ENCODE measurements at places on chromosomes 2 and 18.
A peak's percentile ranks its signal among the peaks of the same experiment; 100 is the strongest.

DNA sequence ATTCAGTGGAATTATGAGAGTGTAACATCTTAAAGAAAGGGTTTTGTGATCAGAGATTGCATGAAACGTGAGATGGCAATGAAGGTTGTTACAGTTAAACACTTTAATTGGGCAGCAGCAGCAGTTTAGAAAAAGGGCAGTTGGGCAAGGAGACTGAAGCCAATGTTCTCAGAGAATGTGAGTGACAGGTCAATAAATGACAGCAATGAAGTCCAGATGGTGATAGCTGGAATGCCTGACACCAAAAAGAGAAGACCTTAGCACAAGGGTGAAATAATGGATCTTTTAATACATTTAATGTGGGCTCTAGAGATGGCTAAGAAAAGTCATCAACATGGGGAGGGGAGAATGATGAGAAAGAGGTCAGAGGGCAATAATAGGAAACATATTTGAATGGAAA is 89.4 kb upstream of the CDH7 start:
- no peak for DNase-seq

DNA sequence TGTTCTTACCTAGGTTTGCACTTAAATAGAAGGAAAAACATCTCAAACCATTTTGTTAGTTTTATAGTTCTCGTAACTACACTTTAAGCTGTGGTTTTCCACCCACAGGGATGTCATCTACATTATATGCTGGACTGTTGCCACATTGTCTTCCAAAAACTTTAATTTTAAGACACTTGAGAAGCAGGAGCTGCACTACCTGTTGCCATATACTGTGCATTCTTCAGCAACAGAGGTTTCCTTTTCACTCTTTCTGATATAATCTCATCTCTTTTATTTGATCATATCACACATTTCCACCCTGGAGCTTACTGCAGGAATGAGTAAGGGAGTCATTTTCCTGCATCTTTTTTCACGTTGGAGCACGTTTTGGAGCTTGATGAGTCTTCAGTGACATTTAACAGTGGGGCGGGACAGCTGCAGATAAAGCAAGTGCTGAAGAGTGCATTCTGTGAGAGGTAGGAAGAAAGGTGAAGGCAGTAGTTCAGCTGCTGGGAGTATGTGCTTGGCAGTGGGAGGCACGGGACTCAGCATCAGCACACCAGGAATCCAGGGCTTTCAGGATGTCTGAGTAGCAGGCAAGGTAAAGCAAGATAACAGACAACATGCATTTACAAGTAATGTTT is 3.8 kb downstream of the LIMS1 start:
- no peak for DNase-seq

DNA sequence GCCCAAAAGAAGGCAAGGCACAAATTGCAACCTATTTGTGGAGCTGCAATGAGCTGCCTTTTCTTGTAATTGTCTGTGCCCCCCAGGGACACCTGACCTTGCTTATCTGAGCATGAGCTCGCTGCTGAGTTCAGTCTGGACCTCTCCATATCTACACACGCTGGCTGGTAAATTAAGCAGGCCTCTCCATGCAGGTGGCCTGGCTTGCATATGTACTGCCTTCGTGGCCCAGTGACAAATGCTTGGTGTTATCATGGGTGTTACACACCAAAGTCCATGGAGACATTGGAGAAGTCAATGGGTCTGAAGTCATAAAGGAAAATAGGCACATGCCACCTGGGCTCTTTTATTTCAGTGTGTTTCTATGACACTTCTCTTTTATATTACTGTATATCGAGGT is 121.2 kb downstream of the IRS1 start:
- DNase-seq, result no peak

- no peak for DNase-seq
Observed at GRCh38 chr18:78542204-78542603, 437.4 kb upstream of the SALL3 start.

DNA sequence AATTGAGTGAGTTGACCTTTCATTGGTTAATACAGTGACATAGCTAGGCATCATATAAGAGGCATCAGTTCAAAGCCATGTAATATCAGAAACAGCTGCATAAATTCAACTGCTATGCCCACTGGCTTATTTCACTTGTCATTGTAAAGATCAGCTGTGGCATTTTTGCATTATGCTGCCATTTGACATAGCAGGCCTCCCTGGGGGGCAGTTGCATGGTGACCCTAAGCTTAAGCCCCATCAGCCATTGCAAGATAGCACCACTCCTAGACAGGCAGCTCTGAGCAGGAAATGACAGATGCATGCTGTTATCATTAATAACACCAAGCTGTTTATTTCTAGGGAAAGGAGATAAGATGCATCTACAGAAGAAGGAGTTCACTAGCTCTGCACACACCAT is 233.4 kb upstream of the CNTNAP5 start:
- no peak for DNase-seq

GRCh38 chr2:260507-261161 is 3.2 kb downstream of the SH3YL1 start:
- no peak for DNase-seq

GRCh38 chr2:38244301-38244700 is 132.8 kb downstream of the ATL2 start:
- DNase-seq, result no peak

DNA sequence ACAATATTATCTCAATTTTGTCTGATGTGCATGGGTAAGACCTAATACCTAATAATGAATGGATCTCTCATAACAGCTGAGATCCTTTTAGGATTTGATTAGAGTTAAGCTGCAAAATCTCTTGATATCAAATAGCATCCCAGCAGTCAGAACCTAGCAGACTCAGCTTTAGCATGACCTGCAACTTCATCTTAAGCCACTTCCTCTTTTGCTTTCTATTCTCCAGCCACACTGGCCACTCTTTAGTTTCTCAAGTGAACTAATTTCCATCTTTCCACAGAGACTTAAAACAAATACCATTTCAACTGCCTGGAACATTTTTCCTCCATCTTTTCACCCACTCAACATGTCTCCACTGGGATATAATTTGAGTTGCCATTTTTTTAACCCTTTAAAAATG is 1251.6 kb upstream of the ZEB2 start:
- no peak for DNase-seq

DNA sequence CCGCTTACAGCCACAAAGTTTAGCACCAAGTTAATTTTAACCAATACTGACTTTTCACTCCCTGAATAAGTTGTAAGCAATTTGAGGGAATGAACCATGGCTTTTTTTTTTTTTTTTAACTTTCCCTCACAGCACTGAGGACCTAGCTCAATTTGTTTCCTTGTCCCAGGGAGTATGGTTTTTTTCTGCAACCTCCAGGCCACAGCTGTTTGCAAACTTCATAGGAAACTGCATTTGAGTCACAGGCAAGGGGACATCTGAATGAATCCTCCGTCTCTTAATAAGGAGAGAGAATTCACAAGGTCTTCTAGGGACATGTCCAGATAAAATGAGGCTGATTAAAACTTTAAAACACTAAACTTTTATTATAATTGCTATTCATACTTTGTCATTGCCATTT is 181.5 kb downstream of the GFPT1 start:
- DNase-seq, result no peak

DNA sequence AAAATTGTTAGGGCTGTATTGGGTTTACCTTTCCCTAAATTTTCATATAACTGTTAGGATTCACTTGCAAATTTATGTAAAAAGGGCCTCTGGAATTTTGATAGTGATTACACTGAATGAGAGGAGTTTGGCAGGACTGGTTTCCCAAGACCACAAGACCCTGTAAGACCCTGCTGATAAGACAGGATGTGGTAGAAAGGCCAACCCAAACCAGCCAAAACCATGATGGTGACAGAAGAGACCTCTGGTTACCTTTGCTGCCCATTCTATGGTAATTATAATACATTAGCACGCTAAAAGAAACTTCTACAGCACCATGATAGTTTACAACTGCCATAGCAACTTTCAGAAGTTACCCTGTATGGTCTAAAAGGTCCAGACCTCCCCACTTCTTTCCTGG is 8.3 kb upstream of the CASP10 start:
- no peak for DNase-seq

DNA sequence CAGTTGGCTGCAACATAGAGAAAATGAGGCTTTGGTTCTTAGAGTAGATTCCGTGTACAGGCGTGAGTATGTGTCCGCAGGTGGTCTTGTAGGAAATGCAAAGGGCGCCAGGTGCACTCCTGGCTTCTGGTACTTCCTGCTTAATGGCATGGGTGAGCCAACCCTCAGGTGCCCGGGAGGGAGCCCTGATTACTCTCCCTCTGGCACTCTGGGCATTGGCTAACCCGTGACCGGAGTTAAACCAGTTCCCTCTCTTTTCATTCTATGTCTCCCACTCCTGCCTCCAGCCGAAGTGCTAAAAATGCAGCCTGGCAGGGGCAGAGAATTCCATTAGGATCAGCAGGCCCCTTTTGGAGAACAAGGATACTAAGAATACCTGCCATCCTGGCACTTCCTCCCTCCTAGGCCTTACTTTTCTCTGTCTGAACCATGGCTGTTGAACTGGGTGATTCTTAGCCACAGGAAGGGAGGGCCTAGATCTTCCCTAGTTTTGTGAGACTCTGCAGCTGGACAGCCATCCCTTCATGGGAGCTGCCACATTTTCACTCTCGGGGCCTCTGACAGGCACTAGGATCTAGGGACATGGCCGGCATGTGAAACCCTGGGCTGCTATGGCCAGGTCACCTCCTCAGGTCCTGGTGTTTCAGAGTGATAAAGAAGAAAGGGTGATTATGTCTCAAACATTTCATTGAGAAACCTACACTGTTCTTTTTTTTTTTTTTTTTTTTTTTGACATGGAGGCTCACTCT is 6.5 kb downstream of the MERTK start:
- peak; percentile 15 for DNase-seq

- no peak for DNase-seq
Observed at GRCh38 chr2:9663008-9663879, 32.4 kb upstream of the YWHAQ start.

DNA sequence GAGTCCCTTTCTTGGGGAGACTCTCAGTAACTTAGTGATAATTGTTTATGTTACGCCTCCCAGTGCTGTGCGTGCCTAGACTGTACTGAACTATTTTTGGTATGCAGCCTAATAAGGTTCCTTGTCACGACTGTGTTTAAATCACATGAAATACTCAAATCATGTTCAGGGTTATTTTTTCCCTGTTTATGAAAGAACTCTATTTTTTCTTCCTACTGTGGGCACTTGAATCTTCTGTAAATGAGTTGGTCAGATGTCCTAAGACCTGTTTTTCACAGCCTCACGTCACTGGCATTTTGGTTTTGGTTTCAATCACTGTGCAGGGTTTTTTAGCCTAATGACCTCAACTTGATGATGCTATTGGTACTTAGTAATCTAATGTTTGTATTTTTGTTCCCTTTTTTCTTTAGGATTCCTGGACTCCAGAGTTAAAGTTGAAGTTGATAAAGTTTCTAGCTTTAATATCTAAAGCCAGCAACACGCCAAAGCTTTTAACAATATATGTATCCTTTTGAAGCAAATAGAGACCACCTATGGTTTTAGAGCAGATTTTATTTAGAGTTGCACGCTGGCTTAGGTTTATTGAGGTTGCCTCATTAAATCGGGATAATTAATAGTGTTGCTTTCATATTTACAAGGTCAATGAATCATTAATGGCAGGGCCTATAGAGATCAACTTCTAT is 24.0 kb downstream of the ARMC9 start:
- DNase-seq, result no peak

DNA sequence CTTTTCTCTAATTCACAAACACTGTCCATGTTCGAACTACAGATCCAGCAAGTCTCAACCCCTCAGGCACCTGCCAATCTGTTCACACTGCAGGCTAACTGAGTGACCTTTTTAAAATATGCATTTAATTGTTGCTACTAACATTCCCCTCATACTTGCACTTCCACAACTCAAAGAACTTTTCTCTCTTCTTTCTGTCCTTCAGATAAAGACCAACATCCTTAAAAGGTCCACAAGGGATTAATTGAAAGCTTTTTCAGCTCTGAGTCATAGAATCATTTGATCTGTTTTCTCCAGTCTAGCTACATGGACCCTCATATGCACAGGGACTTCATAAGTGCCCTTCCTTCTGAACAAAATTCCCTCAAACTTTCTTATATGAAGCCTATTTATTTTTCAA is 1321.2 kb downstream of the DPP10 start:
- no peak for DNase-seq

DNA sequence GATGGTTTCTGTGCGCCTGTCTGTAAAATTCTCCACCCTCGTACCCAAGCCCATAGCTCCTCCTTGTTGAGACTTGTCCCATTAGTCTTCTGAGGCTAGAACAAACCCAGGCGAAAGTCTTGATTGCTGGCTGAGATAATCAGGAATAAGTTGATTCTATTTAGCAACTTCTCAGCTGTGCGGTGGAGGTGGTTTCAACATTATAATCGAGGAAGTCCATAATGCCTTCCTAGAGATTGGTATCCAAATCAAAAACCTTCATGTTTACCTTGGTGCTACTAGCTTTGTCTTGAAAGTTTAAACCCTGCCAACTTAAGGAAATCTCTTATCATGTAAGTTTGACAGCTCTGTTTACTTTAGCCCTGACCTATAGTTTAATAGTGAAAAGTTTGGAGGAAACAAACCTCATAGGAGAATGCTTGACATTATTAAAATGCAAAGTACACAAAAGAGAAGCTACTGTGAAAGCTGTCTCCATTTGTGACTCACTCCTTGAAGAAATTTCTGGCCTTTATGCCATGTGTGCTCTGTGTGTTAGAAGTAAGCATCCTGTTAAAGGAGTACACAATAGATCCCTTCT is 36.6 kb upstream of the DSC1 start:
- DNase-seq, result no peak

- no peak for DNase-seq
Observed at GRCh38 chr2:18456026-18456425, 104.4 kb downstream of the RDH14 start.

DNA sequence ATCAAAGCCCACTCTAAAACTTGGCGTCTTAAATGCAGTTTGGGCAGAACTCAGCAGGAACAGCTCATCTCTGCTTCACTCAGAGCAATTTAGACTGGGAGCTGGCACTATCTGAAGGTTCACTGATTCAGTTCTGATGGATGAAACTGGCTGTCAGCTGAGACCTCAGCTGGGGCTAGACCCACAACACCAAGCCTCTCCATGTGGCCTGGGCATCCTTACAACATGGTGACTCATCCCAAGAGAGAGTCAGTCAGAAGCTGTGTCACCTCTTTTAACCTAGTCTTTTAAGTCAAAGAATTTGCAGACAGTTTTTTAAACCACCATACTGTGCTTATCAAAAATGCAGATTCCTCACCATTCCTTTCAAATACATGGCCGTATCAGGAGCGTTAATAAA is 62.6 kb upstream of the ZNF397 start:
- DNase-seq, result no peak

DNA sequence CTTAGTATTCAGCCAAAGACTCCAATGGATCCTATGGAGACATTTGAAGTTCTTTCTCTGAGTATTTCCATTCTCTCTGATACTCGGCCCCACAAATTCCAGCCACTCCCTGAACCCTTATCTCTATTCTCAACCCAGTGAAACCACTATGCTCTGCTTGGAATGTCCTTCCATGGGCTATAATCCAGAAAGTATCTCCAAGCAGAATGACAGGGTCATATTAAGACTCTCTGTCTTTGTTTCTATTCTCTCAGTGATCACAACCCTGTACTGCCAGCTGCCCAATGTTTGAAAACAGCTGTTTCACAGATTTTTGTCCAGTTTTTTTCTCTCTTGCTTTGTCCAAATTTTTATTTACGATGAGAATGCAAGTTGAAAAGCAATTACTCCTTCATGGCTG is 21.9 kb downstream of the CHMP3 start:
- no peak for DNase-seq

GRCh38 chr2:135786823-135787222 is 45.2 kb downstream of the UBXN4 start:
- no peak for DNase-seq

Measured in K562 (cell line).